ENCODE measurements at places on chromosomes 5 and 9.
A peak's percentile ranks its signal among the peaks of the same experiment; 100 is the strongest.

GRCh38 chr5:139461698-139462097, 845 bp downstream of the ECSCR start:
- H3K4me3 ChIP-seq = no peak overlapping the region
- no peaks in the 10 kb centered on the region for H3K36me3 ChIP-seq
- no peaks in the 10 kb centered on the region for H3K27me3 ChIP-seq
- no peak overlapping the region for H3K27ac ChIP-seq

GRCh38 chr9:4740388-4740637, 689 bp downstream of the AK3 start:
- no peak for DNase-seq
- H3K27me3 ChIP-seq = no peaks in the 10 kb centered on the region
- peak overlapping the region; percentile 43 for H3K4me3 ChIP-seq
- H3K27ac ChIP-seq = peak overlapping the region; percentile 98
- no peaks in the 10 kb centered on the region for H3K36me3 ChIP-seq

- no peak overlapping the region for H3K27ac ChIP-seq
- no peaks in the 10 kb centered on the region for H3K27me3 ChIP-seq
- no peak overlapping the region for H3K4me3 ChIP-seq
- H3K4me1 ChIP-seq = no peaks in the 10 kb centered on the region
Measured at GRCh38 chr5:177973066-177973635, 22.9 kb downstream of the PROP1 start.

DNA sequence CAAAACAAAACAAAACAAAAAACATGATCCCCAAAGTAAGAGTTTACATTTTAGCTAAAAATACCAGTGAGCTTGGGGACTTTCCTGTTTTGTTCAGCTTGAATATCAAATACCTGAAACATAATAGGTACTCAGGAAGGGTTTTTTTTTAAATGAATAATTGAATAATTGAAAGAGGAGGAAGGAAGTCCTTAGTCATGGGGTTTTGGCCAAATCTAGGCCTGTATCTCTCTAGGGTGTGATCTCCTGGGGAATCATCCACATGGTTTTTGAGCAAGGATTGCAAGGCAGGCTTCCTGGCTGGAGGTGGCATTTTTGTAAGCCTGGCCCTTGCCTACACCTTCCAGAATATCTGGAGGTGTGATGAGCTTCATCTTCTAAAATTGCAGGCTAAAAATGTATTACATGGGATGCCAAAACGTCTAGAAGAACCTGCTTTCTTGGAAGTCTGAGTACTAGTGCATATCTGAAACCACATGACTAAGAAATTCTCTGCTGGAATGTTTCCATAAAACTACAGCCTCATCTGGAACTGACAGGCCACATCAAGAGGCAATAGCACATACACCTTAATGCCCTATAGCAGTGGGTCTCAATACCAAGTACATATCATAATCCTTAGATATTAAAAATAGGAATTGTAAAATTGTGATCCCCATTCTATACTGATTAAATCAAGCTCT, 10.4 kb downstream of the C9 start:
- H3K36me3 ChIP-seq = no peaks in the 10 kb centered on the region
- no peak overlapping the region for H3K27ac ChIP-seq
- no peak for DNase-seq
- no peaks in the 10 kb centered on the region for H3K27me3 ChIP-seq

DNA sequence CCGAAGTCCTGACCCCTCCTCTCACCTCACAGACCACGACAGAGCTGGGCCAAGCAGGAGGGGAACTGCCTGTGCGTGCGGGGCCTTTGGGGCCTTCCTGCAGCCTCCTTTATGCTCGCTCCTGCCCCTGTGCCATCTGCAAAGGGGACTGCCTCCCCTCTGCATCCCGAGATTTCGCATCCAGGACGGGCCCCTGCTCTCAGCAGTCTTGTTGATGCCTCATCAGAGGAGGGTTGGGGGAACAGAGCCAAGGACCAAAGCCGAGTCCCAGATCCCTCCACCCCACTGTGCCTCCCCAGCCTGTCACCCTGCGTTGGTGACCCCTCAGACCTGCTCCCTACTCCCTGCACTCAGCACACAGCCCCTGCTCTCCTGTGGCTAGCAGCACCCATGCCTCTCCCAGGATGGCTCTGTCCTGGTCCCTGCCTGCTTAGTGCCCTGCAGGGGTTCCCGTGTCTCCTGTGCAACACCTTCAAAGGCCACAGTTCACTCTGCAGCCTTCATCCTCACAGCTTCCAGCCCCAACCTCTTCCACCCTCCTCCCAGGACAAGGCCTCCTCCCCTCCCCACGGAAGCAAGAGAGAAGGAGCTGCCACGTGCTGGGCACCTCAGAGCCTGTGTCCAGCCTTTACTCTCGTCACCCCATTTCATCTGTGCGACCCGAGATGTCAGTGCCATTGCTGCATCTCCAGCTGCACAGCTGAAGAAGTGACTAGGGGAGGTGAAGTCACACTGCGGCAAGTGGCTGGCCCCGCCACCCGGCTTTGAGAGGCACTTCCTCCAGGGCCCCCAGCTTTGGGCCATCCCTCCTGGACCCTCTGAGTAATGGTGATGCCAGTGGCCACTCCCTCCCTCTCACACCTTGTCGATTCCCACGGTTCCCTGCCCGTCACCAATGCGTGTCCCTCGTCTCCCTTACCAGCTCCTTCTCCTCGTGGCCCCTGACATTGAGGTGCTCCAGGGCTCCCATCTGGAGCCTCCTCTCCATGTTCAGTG, 62.6 kb upstream of the LRRTM2 start:
- DNase-seq = no peak
- no peaks in the 10 kb centered on the region for H3K4me1 ChIP-seq
- no peak overlapping the region for H3K27ac ChIP-seq
- H3K36me3 ChIP-seq = no peaks in the 10 kb centered on the region
- H3K27me3 ChIP-seq = no peaks in the 10 kb centered on the region
- no peak overlapping the region for H3K4me3 ChIP-seq

GRCh38 chr5:142295960-142296860, 28.6 kb downstream of the SPRY4 start:
- no peaks in the 10 kb centered on the region for H3K27me3 ChIP-seq
- DNase-seq = no peak
- no peaks in the 10 kb centered on the region for H3K4me1 ChIP-seq
- H3K4me3 ChIP-seq = no peak overlapping the region
- H3K36me3 ChIP-seq = no peaks in the 10 kb centered on the region
- no peak overlapping the region for H3K27ac ChIP-seq

DNA sequence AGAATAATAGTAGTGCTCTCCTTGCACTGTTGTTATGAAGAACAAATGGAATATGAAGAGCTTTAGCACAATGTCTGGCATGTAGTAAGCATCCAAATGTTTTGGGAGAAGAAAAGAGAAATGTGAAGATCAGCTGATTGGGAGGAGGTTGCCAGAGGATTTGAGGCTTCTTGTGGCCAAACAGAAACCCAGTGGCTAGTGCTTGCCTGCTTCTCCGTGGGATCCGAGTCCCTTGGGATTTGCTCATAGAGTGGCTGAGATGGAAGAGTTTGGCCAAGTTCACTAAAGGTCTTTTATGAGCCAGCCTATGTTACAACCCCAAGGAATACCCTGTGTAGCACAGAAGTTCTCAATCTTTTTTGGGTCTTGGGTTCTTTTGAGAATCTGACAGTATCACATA, 86.0 kb downstream of the ANGPTL2 start:
- H3K27ac ChIP-seq = no peak overlapping the region
- DNase-seq = no peak
- H3K4me1 ChIP-seq = no peaks in the 10 kb centered on the region
- no peak overlapping the region for H3K4me3 ChIP-seq
- H3K27me3 ChIP-seq = no peaks in the 10 kb centered on the region

- no peak for DNase-seq
- H3K27ac ChIP-seq = no peak overlapping the region
- H3K4me3 ChIP-seq = no peak overlapping the region
- no peaks in the 10 kb centered on the region for H3K27me3 ChIP-seq
Measured at GRCh38 chr9:136481558-136481957, 1.3 kb downstream of the SEC16A start.

DNA sequence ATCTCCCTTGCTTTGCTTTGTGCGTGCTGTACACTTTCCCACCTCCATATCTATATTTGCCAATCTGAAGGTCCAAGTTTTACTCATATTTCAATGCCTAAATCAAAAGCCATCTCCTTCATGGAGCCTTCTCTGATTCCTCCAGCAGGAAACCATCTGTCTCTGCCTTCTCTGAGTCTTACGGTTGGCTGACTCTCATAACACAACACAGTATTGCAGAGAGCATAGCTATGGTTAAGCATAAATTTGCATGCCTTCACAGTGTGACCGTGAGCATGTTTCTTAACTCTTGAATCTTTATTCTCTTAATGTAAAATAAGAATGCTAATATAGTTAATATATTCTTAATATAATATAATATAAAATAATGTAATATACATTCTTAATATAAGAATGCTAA, 136.8 kb upstream of the PPP2R2B start:
- no peak for DNase-seq
- no peak overlapping the region for H3K27ac ChIP-seq
- H3K36me3 ChIP-seq = no peaks in the 10 kb centered on the region
- H3K4me1 ChIP-seq = no peaks in the 10 kb centered on the region

- H3K27me3 ChIP-seq = no peaks in the 10 kb centered on the region
- no peaks in the 10 kb centered on the region for H3K36me3 ChIP-seq
- H3K4me3 ChIP-seq = no peak overlapping the region
- DNase-seq = no peak
- no peak overlapping the region for H3K27ac ChIP-seq
Measured at GRCh38 chr9:99785010-99785590, 36.6 kb upstream of the NR4A3 start.

GRCh38 chr5:34003941-34004340, 3.9 kb downstream of the AMACR start:
- DNase-seq = no peak
- no peaks in the 10 kb centered on the region for H3K36me3 ChIP-seq
- H3K4me3 ChIP-seq = no peak overlapping the region
- H3K27me3 ChIP-seq = no peaks in the 10 kb centered on the region
- H3K27ac ChIP-seq = no peak overlapping the region

DNA sequence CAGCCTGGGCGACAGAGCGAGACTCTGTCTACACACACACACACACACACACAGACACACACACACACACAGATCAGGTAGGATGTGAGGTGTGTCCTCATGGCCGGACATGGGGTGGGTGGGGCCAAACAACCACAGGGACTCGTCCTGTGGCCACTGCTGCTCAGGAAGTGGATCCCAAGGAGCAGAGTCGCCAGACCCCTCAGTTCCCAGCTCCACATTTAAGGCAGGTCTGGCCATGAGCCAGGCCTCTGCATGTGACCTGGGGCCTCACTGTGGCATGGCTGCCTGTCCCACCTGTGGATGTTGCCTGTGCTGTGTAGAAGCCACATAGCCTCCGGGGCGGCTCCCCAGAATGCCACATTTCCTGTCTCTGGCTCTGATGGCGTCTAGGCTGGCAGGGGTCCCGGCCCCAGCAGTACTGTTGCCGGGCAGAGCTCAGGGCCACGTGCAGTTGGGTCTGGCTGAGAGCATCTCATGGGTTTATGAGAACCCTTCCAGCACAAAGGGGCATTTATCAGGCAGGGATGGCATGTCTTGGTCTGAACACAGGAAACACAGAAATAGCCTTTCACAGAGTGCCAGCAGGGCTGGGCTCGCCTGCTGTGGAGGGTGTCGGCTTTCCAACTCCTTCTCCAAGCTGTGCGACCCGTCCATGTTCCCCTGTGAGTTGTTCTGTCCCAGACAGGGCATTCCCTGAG, 9.9 kb upstream of the NINJ1 start:
- DNase-seq = no peak
- H3K27ac ChIP-seq = no peak overlapping the region
- H3K36me3 ChIP-seq = no peaks in the 10 kb centered on the region
- no peaks in the 10 kb centered on the region for H3K27me3 ChIP-seq
- no peak overlapping the region for H3K4me3 ChIP-seq
- H3K4me1 ChIP-seq = no peaks in the 10 kb centered on the region

DNA sequence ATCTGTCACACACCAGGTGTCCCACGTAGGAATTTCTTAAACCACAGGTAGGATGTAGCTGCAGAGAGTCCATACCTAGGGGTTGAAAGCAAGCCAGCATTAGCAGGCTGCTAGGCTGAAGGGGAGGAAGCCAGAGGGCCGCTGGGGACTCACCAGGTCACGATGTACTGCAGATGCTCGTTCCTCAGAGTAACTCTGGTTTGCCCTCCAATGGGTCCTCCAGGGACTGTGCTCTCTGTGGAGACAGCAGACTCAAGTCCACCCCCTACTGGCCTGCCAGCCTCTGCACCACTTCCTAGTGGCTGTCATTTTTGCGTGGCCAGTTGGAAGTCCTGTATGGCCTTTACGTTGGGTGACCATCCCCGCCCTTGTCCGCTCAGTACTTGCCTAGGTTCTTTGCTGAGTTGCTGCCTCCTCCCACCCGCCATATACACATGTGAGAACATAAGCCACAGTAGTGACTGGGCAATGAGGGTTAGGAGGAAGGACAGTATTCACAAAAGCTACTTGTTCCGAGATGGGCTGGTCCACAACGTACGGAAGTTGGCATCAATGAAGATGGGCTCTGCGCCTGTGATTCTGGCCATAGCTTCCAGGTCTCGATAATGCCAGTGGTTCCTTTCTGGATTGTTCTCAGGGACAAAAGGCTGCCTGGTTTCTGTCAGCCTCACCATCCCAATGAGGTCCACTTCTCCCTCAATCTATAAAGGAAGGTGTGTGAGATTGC, 4.1 kb downstream of the RPL7A start:
- no peak for DNase-seq
- H3K27ac ChIP-seq = no peak overlapping the region
- no peaks in the 10 kb centered on the region for H3K27me3 ChIP-seq
- peaks cover 11% of the 10 kb centered on the region for H3K4me1 ChIP-seq

DNA sequence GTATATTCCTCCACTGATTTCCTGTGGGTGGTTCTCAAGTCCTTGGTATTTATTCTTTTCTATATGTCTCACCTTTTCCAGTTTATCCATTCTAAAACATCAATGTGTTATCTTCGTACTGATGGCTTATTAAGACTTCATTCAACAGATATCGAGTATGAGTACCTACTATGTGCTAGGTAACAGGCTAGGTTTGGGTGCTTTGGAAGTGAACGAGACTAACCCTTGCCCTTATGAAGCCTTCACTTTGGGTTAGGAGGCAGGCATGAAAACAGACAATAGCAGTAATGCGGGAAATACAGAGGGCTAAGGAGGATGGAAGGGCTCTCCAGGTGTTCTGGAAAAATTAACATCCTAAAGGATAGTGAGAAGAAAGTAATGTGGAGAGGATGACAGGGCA, 53.4 kb downstream of the AQP7 start:
- no peaks in the 10 kb centered on the region for H3K36me3 ChIP-seq
- no peak overlapping the region for H3K27ac ChIP-seq
- DNase-seq = no peak
- no peaks in the 10 kb centered on the region for H3K27me3 ChIP-seq

- DNase-seq = peak; percentile 80
- H3K4me1 ChIP-seq = peaks cover 37% of the 10 kb centered on the region
- H3K4me3 ChIP-seq = peak overlapping the region; percentile 95
- no peaks in the 10 kb centered on the region for H3K27me3 ChIP-seq
- peak overlapping the region; percentile 98 for H3K27ac ChIP-seq
Measured at GRCh38 chr5:154756009-154756867, 1.1 kb downstream of the LARP1 start.

DNA sequence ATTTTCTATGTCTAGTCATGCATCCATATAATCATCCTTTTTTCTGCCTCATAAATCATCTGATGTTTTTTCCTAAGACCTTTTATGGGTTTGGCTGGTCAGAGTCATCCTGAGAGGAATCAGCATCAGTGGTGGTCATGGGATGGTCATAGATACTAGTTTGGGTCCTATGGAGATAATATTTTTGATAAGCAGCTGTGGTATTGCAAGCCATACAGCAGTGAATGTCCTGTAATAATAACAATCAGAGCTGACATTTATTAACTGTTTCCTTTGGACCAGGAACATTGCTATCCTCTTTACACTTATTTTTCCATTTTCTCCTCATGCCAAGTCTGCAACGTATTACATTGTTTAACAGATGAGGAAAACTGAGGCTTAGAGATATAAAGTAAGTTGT, 83.1 kb downstream of the TEX10 start:
- H3K36me3 ChIP-seq = no peaks in the 10 kb centered on the region
- H3K4me3 ChIP-seq = no peak overlapping the region
- no peak for DNase-seq
- H3K27ac ChIP-seq = no peak overlapping the region

Data from pancreas (tissue), 10 donors.